Testis (tissue), 5 donors: ENCODE measurements at places on chromosomes 5 and 9.
A peak's percentile ranks its signal among the peaks of the same experiment; 100 is the strongest.

GRCh38 chr5:113678924-113679575, 165.6 kb downstream of the YTHDC2 start:
- no peaks in the 10 kb centered on the region for H3K27me3 ChIP-seq
- no peak overlapping the region for H3K27ac ChIP-seq
- peak; percentile 56 for DNase-seq
- H3K36me3 ChIP-seq, result no peaks in the 10 kb centered on the region

GRCh38 chr5:143495821-143496275, 92.4 kb upstream of the NR3C1 start:
- no peak overlapping the region for H3K4me3 ChIP-seq
- no peak overlapping the region for H3K27ac ChIP-seq
- no peaks in the 10 kb centered on the region for H3K27me3 ChIP-seq
- H3K4me1 ChIP-seq, result peaks cover 5% of the 10 kb centered on the region
- DNase-seq, result no peak

DNA sequence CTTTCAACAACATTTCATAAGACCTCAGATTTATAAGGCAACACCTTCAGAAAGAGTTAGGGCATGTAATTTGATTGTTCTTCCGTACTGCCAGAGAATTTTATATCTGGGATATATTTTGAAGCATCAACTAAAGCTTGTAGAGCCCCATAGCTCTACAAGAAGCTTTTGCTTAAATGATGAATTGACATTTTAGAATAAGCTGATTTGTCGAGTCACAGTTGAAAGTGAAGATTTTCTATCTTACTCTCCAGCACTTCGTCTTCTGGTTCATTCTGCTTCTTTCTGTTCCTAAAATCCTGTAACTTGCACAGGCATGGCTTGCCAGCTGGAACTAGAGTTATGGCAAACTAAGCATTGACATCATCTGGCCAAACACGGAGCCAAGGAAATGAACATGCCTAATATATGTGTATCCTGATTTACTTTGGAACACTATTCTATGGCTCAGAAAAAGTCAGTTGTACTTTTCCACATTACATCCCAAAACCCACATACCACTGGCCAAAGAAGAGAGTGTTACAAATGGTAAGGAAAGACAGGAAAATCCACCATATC, 68.6 kb upstream of the MAST4 start:
- H3K4me1 ChIP-seq, result no peaks in the 10 kb centered on the region
- no peaks in the 10 kb centered on the region for H3K27me3 ChIP-seq
- H3K4me3 ChIP-seq, result no peak overlapping the region

GRCh38 chr9:115254287-115255180, 136.6 kb upstream of the TNC start:
- DNase-seq, result no peak
- H3K36me3 ChIP-seq, result no peaks in the 10 kb centered on the region
- H3K4me3 ChIP-seq, result no peak overlapping the region

- no peaks in the 10 kb centered on the region for H3K4me1 ChIP-seq
- H3K36me3 ChIP-seq, result no peaks in the 10 kb centered on the region
- no peak overlapping the region for H3K27ac ChIP-seq
- DNase-seq, result no peak
- no peak overlapping the region for H3K4me3 ChIP-seq
These were observed 15.0 kb downstream of the ZSWIM6 start for GRCh38 chr5:61347080-61347479.

- DNase-seq, result peak; percentile 95
- H3K4me1 ChIP-seq, result peaks cover 41% of the 10 kb centered on the region
- H3K36me3 ChIP-seq, result no peaks in the 10 kb centered on the region
- H3K27me3 ChIP-seq, result no peaks in the 10 kb centered on the region
- H3K4me3 ChIP-seq, result peak within 1 kb of the TSS; percentile 76
- H3K27ac ChIP-seq, result peak within 1 kb of the TSS; percentile 75
These were observed at the start of gene GPX3 for GRCh38 chr5:151020304-151021110. TSS of gene GPX3 (plus strand) at chr5:151020591. CDS start at chr5:151020655, 64 bp downstream.

GRCh38 chr5:62790348-62790747, 211.7 kb downstream of the LRRC70 start:
- no peak overlapping the region for H3K4me3 ChIP-seq
- no peak for DNase-seq
- H3K27me3 ChIP-seq, result no peaks in the 10 kb centered on the region

DNA sequence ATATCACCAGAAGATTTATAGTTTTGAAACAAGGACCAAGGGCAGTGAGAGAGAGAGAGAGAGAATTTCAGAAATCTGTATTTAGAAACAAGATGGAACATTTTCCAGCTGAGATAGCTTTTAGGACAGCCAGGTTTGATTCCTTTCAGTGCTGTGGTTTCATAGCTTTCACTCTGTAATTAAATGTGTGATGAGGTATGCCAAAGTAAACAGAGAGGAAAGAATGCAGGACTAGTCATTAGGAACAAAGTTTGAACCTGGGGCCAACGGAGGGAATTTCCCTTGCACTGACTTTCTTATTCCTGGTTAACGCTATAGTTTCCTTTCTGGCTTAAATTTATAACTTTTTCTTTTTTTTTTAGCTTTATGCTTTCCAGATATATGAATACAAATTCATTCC, 10.0 kb upstream of the CCL28 start:
- no peaks in the 10 kb centered on the region for H3K27me3 ChIP-seq
- H3K36me3 ChIP-seq, result no peaks in the 10 kb centered on the region
- H3K4me1 ChIP-seq, result no peaks in the 10 kb centered on the region

- H3K4me1 ChIP-seq, result peaks cover 39% of the 10 kb centered on the region
- H3K4me3 ChIP-seq, result no peak overlapping the region
- no peak overlapping the region for H3K27ac ChIP-seq
- H3K27me3 ChIP-seq, result no peaks in the 10 kb centered on the region
- no peaks in the 10 kb centered on the region for H3K36me3 ChIP-seq
These were observed 1.7 kb upstream of the AIF1L start for GRCh38 chr9:131094622-131095021.

- H3K4me1 ChIP-seq, result no peaks in the 10 kb centered on the region
- no peak overlapping the region for H3K4me3 ChIP-seq
- DNase-seq, result no peak
- H3K27ac ChIP-seq, result no peak overlapping the region
- H3K36me3 ChIP-seq, result no peaks in the 10 kb centered on the region
- H3K27me3 ChIP-seq, result no peaks in the 10 kb centered on the region
These were observed 18.8 kb downstream of the NMRK1 start for GRCh38 chr9:75069171-75069570.

GRCh38 chr9:116705531-116705930, 18.4 kb downstream of the TRIM32 start:
- H3K27me3 ChIP-seq, result no peaks in the 10 kb centered on the region
- H3K4me1 ChIP-seq, result no peaks in the 10 kb centered on the region
- H3K36me3 ChIP-seq, result no peaks in the 10 kb centered on the region
- H3K4me3 ChIP-seq, result no peak overlapping the region
- no peak overlapping the region for H3K27ac ChIP-seq
- DNase-seq, result no peak

DNA sequence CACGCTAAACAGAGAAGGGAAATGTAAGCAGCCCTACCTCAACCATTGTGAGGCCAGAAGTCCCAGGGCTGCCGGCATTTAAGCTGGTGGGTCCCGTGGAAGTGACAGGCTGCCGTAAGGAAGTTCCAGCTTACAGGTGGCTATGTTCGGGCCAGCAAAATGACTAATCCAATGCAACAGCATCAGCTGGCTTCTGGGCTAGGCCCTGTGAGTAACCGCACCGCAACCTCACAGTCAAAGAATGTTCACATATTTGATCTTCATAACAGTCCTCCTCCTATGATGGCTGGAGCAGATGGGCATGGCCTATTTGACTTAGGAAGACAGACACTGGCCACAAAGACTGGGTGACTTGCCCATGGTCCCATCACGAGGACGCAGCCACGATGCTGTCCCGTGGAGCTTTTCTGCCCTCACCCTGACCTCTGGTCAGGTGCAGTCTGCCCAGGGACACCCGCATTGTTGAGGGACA, 88.2 kb downstream of the LIFR start:
- H3K27me3 ChIP-seq, result no peaks in the 10 kb centered on the region
- no peak for DNase-seq
- peaks cover 60% of the 10 kb centered on the region for H3K4me1 ChIP-seq
- H3K27ac ChIP-seq, result peak overlapping the region; percentile 84
- H3K36me3 ChIP-seq, result no peaks in the 10 kb centered on the region

DNA sequence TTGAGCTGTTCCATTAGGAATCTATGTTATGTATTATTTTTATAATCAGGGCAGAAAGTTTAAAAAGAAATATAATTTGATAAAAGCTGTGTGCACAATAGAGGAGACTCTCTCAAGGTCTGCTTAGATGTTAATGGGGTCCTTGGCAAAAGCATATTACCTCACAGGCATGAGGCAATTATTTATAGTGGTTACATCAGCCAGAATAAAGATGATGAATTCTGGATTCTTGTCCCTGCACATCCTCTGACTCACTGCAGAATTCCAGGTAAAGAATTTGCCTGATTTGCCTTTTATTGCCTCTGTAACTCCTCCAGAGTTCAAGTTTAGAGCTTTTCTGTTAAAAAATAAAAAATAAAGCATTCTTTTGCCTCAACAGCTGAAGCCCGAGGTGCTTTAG, 253.6 kb downstream of the MAST4 start:
- H3K27me3 ChIP-seq, result no peaks in the 10 kb centered on the region
- no peak overlapping the region for H3K27ac ChIP-seq
- DNase-seq, result no peak
- H3K36me3 ChIP-seq, result no peaks in the 10 kb centered on the region

DNA sequence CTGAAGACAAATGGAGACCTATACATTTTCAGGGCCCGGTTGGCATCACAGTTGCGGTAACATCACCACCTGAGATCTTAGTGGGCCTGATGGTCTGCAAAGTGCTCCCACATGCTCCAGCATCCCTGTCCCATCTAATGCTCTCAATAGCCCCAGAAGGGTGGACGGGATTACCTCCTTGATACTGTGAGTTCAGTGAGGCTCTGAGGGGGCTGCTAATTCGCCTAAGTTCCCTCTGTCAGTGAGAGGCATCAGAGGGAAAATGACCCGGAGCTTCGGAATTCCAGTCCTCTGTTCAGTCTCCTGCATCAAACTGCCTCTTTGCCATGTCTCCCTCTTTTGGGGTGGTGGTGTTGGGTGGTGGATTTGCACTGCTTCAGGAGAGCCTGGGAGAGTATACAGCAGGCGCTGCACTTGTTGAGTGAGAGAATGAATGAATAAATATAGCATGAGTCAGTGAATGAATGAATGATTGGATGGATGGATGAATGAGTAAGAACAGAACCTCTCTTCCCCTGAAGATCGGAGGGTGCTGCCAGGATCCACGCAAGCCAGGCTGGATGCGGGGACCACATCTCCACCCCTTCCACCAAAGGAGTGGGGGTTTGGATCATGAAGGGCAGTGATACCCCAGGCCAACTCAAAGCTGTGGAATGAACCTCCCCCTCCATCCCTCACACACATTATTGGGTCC, 141.0 kb downstream of the GABBR2 start:
- no peaks in the 10 kb centered on the region for H3K36me3 ChIP-seq
- H3K4me3 ChIP-seq, result no peak overlapping the region
- H3K4me1 ChIP-seq, result no peaks in the 10 kb centered on the region
- H3K27me3 ChIP-seq, result no peaks in the 10 kb centered on the region

- no peaks in the 10 kb centered on the region for H3K36me3 ChIP-seq
- H3K27ac ChIP-seq, result peak overlapping the region; percentile 90
- no peak overlapping the region for H3K4me3 ChIP-seq
- peaks cover 57% of the 10 kb centered on the region for H3K4me1 ChIP-seq
These were observed 62.8 kb downstream of the RAPGEF1 start for GRCh38 chr9:131677049-131677443.

DNA sequence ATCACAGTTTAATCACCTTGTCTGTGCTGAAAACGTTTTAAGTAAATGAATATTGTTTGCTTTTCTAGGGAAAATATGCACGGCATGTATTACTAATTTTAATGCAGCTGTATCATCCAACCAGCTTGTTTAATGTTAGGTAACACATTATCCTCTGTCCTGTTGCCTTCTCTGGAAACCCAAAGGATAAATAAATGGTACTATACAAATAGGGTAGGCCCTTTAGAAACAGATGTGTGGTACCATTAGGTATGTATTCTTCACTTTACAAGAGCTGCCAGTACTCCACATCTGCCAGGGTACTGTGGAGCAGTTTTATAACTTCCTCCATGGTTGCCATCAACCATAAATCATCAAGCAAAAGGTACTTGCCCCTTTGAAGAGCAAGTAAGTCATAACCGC, 42.9 kb downstream of the FAF2 start:
- H3K4me3 ChIP-seq, result no peak overlapping the region
- H3K27ac ChIP-seq, result no peak overlapping the region
- H3K27me3 ChIP-seq, result no peaks in the 10 kb centered on the region
- DNase-seq, result no peak

GRCh38 chr9:76502746-76503145, 43.8 kb downstream of the GCNT1 start:
- no peaks in the 10 kb centered on the region for H3K27me3 ChIP-seq
- no peak overlapping the region for H3K27ac ChIP-seq
- DNase-seq, result no peak
- H3K4me1 ChIP-seq, result no peaks in the 10 kb centered on the region
